ENCODE measurements at places on chromosomes 5 and 9.

DNA sequence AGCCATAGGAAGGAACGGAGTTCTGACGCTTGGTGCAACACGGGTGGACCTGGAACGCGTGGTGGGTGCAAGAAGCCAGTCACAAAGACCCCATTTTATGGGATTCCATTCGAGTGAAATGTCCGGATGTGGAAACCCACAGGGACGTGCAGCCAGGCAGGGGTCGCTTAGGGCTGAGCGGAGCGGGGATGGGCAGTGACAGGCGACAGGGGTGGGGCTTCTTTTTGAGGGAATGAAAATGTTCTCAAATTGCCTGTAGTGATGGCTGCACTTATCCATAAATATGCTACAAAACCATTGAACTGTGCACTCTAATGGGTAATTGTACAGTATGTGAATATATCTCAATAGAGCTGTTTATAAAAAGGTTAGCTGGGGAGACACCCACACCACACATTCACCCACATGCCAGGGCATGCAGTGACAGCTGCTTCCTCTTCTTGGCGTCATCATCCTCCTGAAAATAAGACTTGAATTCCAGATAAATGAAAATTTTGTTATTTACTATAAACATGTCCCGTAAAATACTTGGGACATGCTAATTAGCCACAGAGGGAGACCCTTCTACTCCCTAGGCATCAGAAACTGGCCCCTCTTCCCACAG is 71.3 kb upstream of the OLFM1 start:
- no peak for DNase-seq

GRCh38 chr5:56142614-56143372 is 90.3 kb downstream of the ANKRD55 start:
- no peak for DNase-seq

- no peak for DNase-seq
These were observed 14.5 kb downstream of the OLFM1 start for GRCh38 chr9:135101926-135102325.

- DNase-seq, result no peak
These were observed 34.2 kb upstream of the GRPEL2 start for GRCh38 chr5:149310947-149311658.

DNA sequence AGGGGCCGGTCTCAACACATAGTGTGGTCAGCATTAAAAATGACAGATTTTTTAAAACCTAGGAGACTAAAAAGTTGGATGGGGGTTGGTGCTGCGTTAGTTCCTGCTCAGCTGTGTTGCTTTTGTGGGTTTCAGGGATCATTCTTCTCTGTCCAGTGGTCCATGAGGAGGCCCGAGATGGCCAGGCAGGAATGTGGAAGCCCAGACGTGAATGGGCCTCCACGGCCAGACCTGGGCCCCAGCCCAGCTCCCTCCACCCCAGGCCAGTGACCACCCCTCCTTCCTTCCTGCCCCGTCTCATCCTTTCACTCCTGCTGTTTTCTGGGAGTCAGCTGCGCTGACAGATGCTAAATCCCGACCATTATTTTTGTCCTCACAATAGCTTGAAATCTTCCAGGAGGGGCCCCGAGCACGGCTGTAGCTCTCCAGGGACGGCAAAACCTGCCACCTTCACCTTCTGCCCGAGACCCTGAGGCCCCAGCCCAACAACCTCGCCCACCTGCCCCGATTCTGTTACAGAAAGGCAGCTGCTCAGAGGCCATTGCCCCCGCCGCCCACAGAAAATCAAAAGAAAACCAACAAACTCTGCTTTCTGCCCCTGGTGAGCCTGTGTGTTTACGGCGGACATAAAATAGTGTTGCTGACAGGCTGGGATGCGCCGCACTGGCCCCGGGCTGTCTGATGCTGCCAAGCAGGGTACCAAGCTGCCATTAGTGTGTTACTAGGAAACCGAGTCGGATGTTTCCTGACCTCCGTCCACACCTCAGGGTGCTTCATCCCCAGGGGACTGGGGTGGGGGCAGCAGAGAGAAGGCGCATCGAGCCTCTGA is 83.7 kb upstream of the SARDH start:
- DNase-seq, result no peak

GRCh38 chr5:114238771-114239313 is 123.0 kb upstream of the KCNN2 start:
- no peak for DNase-seq

- no peak for DNase-seq
These were observed 370.4 kb upstream of the GRAMD2B start for GRCh38 chr5:126052791-126053190.

DNA sequence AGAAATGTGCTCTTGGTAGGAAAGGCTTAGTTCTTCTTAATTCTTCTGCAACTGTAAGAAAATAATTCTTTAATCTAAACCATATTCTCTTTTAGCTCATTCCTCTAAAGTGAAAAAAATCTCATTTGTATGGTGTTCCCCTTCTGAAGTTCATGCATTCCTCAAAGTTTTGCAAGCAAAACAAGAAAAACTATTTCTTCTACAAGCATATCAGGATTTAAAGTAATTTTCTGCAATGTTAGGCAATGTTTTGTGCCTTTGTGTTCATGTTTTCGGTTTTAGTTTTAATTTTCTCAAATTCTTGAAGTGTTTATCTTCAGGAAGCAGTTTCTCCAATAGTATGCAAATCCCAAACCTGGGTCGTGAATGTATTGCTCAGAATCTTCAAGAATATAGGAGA is 12.7 kb upstream of the GPR21 start:
- DNase-seq, result no peak

- DNase-seq, result no peak
These were observed 434.6 kb downstream of the TAF11L14 start for GRCh38 chr5:18068826-18069225.

- DNase-seq, result no peak
These were observed 4.4 kb upstream of the CEP72 start for GRCh38 chr5:607541-608428.

DNA sequence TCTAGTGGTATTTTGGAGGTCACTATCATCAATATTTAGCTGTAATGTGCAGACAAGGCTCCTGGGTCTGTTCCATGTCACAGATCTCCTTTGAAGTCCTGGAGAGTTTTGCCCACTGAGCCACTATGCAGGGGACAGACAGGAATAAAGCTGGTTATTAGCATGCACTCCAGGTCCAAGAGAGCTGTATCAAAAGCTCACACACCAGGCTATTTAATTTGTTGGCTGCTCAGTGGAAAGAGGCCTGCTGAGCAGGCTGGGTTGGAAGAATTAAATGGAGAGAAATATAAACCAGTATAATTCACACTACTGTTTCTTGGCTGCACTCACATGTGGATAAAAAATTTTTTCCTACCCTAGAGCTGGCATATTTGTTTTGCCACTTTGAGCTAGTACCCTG is 113.8 kb upstream of the TAF11L2 start:
- no peak for DNase-seq

DNA sequence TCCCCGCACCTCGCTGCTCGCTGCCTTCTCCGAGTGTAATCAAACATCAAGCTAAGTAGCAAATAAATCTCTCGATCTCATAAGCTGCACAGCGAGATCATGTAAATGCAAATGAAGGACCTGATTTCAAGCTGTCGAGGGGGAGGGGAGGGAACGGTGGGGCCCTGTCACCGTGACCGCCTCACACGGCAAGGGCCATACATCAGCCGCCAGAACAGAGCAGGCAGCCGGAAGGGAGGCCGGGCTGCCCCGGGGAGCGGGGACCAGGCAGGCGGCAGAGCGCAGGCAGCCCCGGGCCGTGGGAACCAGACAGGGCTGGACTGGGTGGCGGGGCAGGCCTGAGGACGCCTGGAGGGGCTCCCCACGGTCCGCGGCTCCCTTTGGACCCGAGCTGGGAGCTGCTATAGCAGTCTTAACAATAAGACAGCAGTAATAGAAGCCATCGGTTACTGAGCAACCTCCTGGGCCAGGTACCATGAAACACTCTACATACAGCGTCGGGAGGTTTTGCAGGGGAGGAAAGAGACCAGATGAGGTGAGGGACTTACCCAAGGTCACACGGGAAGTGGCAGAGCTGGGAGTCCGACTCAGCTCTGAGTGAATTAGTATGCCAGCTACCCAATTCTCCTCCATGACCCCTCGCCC is 76.8 kb downstream of the CFAP77 start:
- DNase-seq, result no peak

DNA sequence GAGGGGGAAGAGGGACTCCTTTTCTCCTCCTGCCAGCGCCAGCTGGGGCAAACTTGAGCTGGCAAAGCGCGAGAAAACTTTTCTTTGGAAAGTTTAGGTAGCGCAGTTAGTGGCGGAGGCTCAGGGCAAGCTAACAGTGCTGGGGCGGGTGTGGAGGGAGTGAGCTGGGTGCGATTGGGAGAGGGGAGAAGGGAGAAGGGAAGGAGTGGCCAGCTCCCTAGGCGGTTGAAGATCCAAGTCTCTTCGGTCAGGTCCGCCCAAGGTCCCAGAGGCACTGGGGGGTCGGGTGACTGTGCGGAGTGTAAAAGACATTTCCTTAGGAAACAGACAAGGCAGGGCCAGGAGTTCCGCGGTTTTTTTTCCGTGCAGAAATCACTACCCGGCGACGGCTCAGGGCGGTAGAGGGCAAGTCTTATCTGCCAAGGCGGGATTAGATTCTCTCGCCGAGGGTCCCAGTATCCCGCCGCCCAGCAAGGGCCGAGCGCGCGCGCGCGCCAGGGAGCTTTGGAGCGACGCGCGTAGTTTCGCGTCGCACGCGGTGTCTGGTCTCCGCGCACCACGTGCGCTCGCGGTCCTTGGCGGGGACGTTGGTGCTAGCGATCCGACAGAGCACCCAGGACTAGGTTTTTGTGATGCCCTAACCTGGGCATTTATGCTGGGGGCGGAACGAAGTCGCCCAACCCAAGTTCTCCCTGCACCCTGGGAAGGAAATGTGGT is 33.6 kb upstream of the NFIB start:
- no peak for DNase-seq

- no peak for DNase-seq
These were observed 197.6 kb downstream of the NR3C1 start for GRCh38 chr5:143205883-143206195.

GRCh38 chr9:105073147-105073546 is 145.2 kb upstream of the ABCA1 start:
- DNase-seq, result no peak

DNA sequence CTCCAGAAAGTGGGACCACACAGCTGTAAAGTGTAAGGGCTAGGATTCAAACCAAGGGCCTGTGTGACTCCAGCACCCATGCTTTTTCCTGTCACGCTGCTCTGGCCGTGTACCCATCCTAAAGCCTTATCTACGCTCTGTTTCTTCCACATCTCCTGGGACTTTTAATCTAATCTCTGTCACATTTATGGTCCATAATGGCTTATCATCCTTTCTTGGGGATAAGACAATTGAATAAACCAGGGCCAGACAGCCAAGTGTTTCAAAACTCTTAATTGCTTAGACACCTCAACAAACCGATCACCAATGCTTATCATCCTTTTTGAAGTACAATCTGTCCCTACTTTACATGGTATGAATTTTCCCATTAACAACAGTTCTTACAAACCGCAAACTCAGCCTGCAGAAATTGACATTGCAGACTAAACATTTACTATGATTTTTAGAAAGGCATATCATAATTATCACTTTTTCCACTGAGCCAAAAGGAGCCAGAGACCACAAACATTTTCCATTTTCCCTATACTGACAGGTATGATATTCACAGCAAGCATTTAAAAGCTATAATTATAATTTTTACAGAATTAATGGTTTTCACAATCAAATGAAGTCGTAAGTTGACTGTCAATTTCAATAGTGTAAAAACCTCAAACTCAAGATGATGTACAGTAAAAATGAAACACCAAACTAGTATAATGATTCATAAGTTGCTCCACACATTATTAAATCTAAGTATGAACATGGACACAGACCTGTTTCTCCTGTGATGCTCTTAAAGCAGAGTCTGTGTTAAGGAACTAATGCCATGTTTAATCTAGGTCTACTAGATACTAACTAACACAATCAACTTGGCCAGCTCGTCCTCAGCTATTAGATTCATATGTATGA is 99.5 kb downstream of the FBXW11 start:
- DNase-seq, result no peak

DNA sequence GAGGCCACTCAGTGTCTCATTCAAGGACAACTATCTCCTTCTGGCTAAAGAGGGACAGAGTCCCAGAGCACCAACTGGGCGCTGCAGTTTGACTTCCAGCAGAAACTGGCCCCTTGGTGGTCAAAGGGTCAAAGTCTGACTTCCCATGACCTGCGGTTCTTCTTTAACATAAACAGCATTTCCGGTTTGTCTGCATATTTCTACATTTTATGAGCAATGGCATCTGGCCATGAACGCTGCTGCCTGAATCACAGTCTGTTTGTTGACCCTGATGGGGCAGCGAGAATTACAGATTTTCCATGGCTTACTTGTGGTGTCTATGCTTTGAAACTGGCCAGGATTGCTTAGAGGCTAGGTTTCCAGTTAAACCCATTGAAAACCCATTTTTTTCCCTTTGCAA is 1.3 kb downstream of the TNFSF15 start:
- no peak for DNase-seq

GRCh38 chr9:127163409-127163808 is 41.0 kb upstream of the ANGPTL2 start:
- DNase-seq, result no peak

DNA sequence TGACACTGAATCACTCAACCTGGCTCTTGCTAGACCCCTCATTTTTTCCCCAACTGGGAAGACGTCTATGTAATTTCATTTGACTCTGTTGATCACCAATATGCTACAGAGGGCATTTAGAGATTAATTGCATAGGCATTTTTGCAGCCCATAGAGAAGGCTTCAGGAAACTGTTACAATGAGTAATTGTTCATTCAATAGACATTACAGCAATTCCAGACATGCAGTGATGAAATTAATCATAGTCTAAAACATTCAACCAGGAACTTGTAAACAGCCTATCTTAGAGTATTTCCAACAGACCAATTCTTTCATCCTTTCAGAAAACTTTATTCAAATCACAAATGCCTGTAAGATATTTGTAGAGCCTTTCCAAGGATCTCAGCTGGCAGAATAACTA is 122.3 kb downstream of the MARCHF11 start:
- no peak for DNase-seq

DNA sequence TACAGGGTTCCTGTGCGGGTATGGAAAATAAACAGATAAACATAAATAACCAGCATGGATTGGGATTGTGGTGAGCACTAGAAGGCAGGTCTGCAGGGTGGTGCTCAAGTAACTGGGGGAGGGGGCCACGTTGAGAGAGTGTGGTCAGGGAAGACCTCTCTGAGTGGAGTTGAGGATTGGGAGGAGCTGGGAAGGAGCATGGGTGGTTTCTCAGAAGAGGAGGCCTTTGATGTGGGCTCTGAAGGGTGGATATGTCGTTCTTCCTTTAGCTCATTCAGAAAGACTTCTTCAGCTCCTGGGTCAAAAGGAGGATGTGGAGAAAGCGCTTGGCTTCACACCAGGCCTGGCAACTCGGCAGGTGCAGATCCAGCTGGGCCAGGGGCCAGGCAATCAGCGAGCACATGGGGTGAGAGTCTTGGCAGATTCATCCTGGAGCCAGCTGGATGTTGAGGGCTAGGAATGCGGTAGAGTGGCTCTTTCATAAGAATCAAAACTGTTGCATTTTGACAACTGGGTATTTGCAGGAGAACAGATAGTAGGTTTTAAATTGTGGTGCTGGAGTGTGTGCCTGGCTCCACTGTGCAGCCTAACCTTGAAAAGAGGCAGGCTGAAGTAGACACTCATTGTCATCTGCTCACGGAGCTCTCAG is 71.7 kb downstream of the PCSK5 start:
- no peak for DNase-seq
